RCC 7860 (cell line): ENCODE measurements at places on chromosomes 12 and 14.

DNA sequence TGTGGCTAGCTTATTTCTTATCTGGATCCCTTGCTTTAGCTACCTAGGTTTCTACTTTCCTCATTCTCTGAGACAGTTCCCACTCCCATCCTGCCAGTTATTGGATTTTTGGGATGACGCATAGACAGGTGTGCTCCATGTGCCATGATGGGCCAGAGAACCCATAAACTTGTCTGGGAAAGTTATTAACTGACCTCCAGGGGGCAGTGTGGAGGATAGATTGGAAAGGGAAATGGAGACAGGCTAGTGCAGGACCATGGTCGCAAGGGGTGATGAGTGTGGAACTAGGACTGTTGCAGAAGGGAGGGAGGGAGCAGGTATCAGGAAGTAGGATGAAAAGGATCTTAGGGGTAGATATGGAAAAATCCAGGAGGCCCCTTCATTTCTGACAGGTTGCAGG lies 80.3 kb downstream of the ESRRB start:
- peak; percentile 5 for DNase-seq

DNA sequence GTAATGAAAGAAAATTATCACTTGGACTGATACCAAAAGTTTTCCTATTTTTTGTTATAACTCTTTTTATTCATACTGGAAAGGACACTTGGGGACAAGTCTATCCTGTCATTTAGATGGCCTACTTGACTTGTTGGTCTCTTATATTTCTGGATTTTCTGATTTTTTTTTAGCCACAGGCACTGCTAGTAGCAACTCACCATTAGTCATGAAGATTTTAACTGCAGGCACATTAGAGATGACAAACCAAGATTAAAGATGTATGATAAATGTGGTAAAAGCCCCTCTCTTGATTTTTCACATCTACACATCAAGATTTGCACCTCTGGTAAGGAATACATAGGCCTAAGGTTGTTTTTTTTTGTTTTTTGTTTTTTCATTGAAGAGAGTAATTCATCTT lies 217.0 kb downstream of the SLC25A21 start:
- DNase-seq = no peak

GRCh38 chr12:63844391-63845341 lies at the start of gene SRGAP1:
Gene SRGAP1, plus strand, starts transcription at chr12:63844700. Its CDS starts 117 bp downstream, at chr12:63844817.
- peak; percentile 63 for DNase-seq

DNA sequence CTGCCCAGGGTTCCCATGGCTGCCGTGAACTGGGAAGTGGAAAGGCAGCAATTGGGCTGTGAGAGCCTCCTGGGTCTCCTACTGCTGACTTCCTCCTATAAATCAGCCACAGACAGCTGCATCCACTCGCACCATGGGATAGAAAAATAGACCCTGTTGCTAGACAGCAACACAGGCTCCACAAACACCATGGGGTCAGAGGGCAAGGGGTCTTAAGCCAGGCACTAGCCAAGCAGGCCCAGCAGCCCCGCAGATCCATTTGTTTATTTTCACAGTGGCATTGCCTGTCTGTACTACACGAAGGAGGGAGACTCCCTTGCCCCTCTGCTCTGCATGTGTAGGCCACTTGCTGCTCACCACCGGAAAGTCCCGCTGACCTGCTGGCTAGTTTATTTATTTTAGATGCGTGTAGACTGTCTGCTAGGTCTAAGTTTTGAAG lies 139.8 kb downstream of the DACT1 start:
- DNase-seq = no peak

DNA sequence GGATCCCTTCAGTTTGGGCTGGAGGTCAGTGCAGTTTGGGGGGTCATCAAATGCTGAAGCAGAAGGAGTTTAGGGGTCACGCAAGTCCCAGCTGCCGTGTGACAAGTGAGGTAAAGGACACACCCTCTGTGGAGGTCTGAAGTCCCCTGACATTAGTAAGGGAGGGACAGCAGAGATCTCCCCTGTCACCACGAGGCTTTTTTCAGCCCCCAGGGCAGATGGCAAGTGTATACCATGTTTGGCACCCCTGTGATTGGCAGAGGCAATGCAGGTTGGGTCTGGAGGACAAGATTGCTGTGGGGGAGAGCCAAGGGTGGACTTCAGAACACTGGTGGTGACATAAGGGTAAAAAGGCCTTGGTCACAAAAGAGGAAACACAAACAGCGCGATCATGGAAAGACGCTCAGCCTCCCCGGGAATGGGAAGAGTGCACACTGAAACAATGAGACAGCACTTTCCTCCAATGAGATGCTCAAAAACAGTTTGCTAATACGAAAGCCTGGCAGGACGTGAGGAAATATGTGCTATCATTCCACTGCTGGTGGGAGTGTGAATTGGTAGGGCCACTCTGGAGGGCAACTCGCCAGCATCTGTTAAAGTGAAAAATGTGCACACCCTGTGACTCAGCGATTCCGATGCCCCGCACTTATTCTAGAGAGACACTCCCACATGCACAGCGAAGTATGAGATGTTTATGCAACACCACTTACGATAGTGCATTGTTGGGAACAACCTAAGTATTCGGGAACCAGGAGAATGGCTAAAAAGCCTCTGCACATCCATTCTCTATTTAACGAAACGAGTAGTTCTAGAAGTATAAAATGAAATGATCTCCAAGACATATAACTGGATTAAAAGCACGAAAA lies 14.4 kb upstream of the CD27 start:
- peak; percentile 89 for DNase-seq

DNA sequence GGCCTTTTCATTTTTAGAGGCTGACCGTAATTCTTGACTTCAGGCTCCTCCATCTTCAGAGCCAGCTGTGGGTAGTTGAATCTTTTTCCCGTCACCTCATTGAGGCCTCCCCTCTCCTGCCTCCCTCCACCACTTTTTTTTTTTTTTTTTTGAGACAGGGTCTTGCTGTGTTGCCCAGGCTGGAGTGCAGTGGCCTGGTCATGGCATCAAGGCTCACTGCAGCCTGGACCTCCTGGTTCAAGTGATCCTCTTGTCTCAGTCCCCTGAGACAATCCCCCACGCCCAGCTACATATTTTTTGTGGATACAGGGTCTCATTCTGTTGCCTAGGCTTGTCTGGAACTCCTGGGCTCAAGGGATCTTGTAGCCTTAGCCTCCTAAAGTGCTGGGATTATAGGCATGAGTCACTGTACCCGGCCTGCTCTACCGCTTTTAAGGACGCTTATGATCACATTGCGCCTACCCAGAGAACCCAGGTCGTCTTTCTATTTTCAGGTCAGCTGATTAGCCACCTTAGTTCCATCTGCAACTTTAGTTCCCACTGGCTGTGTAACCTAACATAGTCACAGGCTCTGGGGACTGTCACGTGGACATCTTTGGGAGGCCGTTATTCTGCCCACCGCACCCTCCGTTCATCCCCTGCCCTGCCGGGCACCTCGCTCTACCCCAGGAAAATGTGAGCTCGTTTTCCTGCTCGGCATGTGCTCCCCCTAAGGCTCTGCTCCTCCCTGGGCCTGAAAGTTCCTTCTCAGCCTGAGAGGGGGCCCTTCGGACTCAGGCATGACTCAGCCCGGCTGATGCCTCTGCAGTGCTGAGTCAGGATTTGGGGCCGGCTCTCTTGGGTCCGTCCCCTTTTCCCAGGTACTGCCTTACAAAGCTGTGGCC lies 13.4 kb downstream of the TNFAIP2 start:
- DNase-seq = peak; percentile 70

DNA sequence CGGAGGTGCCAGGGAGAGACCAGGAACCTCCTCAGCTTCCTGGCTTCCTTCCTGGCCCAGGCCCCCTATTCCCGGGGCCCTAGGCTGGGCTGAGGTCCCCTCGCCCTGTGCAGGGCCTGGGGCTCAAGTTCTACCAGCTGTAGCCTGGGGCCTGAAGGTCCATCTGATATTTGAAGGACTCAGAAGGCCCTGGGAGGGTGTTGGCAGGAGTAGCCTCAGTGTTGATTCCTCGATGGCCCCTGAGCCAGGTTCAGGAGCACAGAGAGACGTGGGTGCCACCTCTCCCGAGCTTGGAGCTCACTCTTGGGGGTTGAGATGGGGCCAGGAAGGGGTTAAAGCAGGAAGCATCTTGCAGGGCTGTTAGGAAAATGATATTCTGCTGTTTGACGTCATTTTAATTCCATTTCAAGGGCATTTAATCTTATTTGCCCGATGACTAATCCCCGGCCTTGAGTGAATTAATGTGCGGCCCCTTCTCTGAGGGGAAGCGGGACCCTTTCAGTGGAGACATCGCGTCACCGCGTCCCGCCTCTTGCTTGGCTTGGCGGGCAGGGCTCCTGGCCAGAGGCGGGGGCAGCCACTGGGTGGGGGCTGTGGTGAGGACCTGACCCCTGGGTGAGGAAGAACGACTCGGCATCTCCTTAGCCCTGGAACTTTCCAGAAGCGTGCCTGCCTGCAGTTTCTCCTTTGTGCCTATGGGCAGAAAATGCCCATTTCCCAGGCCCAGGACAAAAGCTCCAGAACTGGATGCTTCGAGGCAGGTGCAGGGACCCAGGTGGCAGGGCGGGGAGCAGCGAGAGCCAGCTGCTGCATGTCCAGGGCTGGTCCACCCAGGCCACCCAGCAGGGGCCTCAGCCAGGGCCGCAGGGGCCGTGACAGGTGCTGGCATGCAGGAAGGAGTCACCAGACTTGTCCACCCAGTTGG lies 158.3 kb downstream of the KIF26A start:
- no peak for DNase-seq

DNA sequence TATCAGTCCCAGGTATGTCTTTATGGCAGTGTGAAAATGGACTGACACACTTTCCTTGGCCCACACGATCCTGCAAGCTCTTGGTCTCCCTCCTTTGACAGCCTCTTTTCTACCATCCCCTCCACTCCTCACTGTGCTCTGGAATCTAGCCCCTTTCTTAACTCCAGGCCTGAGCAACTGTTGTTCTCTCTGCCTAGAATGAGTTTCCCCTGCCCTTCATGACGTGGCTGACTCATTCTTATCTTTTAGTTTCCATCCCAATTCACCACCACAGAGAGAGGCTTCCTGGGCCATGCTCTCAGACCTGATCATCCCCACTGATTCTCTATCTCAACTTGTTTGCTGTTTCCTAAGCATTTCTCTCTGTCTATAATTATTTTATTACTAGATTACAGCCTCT lies 157.4 kb upstream of the HMGA2 start:
- DNase-seq = peak; percentile 37

GRCh38 chr12:108333898-108334699 lies 5.0 kb downstream of the CMKLR1 start:
- DNase-seq = no peak

GRCh38 chr14:81363746-81364378 lies 36.3 kb downstream of the STON2 start:
- no peak for DNase-seq

GRCh38 chr14:63457498-63457897 lies 85.7 kb downstream of the PPP2R5E start:
- DNase-seq = no peak

GRCh38 chr14:65927931-65928356 lies 515.4 kb downstream of the FUT8 start:
- no peak for DNase-seq

- DNase-seq = no peak
Measured at GRCh38 chr12:91630083-91630482, 447.5 kb upstream of the DCN start.

DNA sequence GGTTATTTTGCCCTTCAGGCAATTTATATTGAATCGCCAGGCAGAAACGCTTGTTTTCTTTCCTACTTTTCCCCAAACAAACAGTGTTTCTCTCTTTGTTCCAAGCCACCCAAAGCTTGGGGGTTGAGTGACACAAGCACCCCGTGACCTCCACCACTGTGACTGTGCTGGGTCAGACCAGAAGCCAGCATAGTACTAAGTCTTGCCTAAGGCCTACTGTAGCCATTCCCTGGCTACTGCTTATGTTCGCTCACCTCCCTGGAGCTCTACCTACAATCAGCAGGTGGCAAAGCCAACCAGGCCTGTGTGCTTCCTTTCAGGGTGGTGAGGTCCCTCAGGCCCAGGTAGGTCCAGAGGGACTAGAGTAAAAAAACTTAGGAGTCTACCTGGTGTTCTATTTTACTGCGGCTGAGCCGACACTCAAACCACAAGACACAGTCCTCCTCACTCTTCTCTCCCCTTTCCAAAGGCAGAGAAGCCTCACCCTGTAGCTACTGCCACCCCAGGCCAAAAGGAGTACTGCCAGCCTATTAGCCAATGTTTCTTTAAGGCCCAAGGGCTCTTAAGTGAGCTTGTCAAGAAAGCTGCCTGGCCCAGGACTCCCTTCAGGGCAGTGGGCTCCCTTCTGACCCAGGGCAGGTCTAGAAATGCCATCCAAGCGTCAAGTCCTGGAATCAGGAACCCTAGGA lies 411.8 kb upstream of the MIS18BP1 start:
- DNase-seq = no peak
